ENCODE measurements at places on chromosomes 2 and 18.

DNA sequence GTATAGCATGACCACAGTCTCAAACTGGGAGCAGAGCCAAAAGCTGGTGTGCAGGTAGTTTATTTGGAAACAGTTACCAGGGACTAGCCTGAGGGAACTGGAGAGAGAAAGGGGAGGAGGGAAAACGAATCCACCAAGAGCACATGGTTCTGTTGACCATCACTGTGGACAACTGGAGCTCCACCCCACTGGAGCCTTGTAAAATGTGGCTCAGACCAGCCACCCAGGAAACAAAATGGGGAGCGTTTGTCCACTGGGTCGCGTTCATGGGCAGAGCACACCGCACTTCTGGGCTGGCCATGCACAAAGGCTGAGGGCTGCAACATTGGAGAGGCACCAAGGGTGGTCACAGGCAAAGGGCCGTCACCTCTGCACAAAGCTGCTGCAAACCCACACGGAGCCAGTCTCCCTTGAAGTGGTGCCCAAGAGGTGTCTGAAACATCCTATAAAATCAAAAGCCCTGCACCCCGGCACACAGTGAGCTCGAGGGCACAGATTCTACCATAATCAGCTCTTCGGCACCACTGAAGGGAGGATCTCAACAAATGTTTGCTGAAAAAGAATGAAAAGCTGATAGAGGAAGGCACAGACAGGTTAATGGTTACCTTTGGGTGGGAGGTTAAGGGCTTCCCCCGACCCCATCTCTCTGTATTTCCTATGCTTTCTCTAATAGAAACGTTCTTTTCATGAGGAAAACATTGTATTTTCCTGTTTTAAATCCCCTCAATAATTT, 192.9 kb downstream of the INHBB start:
- no peak for DNase-seq

- DNase-seq = no peak
Observed at GRCh38 chr2:57701391-57701791, 345.2 kb upstream of the VRK2 start.

DNA sequence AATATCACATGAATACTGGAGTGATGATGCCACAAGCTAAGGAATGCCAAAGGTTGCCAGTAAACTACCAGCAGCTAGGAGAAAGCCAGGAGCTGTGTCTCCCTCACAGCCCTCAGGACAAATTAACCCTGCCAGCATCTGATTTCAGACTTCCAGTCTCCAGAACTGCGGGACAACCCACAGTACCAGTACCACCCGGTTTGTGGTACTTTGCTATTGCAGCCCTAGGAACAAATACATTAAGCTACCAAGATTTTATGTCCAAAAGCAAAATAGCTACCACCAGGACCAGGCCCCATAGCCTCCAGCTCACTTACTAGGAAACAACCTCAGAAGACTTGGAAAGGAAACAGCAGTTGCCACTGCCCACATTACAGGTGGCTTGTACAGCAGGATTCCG, 10.0 kb downstream of the PID1 start:
- DNase-seq = no peak

DNA sequence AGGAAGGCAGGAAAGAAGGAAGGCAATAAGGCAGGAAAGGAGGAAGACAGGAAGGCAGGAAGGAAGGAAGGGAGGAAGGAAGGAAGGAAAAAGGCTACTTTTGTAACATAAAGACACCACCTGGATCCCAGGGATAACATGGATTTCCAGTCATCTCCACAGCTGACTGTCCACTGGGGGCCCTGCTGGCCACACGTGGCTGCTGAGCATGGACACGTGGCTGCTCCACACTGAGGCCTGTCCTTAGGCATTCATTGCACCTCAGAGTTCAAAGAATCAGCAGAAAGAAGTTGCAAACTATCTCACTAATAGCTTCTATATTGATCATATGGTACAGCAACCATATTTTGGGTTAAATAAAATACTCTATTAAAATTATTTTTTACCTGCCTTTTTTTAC, 130.2 kb upstream of the SALL3 start:
- no peak for DNase-seq

- no peak for DNase-seq
Observed at GRCh38 chr2:168404764-168405163, 51.3 kb upstream of the CERS6 start.

GRCh38 chr18:35511428-35511827, 13.7 kb upstream of the INO80C start:
- DNase-seq = no peak
